ENCODE measurements at places on chromosomes 11 and 22. TPM values are rescaled to one million over a fixed set of nuclear protein-coding genes. Genes with fewer than 3 reads are reported as not detected.

GRCh38 chr11:118343248-118343647 is 743 bp upstream of the CD3D start:
- DNase-seq, result no peak

- DNase-seq, result no peak
Measured at GRCh38 chr11:47234669-47235100, 13.9 kb downstream of the ACP2 start.

- DNase-seq, result no peak
Measured at GRCh38 chr11:31132531-31133421, 236.8 kb downstream of the DCDC1 start.

GRCh38 chr22:43213051-43213450 is 26.1 kb upstream of the TTLL12 start:
- no peak for DNase-seq

GRCh38 chr11:22670830-22671229 is 4.4 kb downstream of the GAS2 start:
- no peak for DNase-seq

DNA sequence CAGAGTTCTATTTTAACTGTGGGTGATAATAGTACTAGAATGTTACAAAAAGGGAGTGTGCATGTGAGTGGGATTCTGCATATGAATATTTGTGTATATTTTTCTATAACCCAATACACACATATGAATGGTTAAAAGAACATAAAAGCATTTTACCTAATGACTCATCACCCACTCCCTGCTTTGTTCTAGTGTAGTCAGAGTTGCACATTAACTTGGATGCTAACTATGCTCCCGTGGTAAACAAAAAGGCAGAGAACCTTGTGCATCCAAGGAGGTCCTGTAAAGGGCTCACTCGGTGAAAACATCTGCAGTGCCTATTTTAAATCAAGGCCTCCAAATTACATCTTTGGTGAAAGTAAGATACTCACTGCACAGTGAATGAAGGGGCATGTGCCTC is 1289.4 kb downstream of the LRRC4C start:
- DNase-seq, result no peak

- no peak for DNase-seq
Measured at GRCh38 chr11:73564903-73565302, 33.0 kb downstream of the FAM168A start.

GRCh38 chr22:17483688-17484372 is 79.5 kb upstream of the SLC25A18 start:
- no peak for DNase-seq

- no peak for DNase-seq
Measured at GRCh38 chr11:120200677-120201076, 10.2 kb upstream of the OAF start.

DNA sequence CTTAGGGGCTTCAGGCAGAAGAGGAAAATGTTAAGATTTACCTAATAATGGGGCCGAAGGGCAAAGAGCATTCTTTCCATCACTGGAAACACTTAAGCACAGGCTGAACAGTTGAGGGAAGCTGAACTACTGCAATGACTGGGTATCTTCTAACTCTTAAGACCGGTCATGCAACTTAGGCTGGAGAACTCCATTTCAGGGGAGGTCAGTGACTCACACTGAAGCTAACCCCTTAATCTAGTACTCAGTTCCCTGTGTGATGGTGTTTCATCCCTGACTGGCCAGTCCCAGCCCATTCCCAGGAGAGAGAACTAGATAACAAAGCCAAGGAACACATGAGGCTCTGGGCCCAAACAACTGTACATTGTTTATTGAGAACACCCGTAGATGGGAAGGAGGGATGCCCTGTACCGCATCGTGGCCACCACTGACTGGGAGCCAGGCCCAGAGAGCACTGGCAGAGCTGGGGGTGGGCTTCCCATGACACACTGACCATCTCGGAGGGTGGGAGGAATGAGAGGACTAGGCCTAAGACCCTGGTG is 10.5 kb downstream of the RPL27A start:
- no peak for DNase-seq

DNA sequence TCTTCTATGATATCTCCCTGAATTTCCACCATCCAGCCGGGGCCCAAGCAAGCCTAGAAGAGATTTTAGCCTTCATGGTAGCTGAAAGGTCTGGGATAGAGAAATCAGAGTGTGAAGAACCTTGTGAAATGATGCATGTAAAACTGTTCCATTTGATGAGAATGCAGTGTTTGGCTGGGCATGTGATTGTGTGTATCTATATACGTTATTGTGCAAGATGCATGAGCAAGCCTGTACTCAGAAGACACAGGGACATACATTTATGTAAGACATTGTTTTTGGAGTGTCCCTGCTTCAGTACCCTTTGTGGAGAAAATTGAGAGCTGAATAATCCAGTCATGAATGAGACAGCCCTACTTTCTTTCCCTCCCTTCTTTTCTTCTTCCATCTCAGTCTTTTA is 15.2 kb upstream of the OR52K2 start:
- DNase-seq, result no peak

DNA sequence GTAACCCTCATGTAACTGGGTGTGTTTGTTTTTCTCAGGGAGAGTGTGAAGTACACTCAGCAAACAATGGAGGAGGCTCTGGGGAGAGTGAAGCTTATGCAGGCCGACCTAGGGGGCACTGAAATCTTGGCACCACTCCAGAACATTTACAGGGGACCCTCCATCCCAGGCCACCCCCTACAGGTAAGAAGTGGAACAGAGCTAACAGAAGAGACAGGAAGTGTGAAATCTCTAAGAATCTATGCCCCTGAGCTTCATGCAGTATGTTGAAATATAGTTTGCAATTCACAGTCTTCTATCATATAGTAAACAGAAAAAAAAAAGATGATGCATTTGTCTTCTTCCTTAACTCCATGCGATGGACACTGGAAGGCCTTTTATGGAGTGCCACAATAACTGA is 8.4 kb downstream of the VWA5A start:
- no peak for DNase-seq

- no peak for DNase-seq
Measured at GRCh38 chr11:103744496-103745153, 291.8 kb upstream of the DDI1 start.

- DNase-seq, result no peak
Measured at GRCh38 chr11:10386861-10387205, 68.2 kb upstream of the AMPD3 start.

DNA sequence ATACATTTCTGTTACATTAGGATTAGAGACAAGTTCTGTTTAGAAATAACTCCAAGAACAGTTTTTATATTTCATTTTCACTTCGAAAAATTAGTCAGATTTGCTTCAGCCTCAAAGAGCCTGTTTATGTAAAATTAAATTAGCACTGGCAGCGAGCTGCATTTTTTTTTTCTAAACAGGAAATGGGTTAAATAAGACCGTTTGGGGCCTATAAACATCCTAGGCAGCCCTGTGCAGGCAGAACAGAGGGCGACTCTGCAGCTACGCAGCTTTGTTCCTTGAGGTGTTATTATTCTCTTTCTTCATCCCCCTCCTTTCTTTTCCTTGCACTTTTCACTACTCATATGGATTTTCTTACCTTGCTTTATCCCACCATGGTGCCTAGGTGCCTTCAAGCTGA is 48.7 kb downstream of the CWC15 start:
- no peak for DNase-seq

- no peak for DNase-seq
Measured at GRCh38 chr11:4066910-4067309, 27.7 kb upstream of the RRM1 start.

DNA sequence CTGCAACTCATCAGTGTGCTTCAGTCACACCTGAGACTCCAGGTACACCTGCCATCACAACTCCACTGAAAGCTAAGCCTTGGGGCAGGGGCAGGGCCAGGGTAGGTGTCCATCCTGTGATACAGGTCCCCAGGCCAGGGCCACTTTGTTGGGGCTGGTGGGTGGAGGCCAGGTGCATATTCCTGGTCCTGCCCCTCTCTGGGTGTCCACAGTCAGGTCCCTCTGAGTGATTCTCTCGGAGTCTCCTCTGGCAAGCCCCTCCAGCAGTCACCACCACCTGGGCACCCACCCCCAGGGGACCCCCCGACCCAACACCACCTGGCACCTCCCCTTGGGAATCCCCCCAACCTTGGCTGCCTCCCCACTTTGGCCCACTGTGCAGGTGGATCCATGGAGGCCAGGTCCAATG is 9.5 kb upstream of the ACR start:
- no peak for DNase-seq

- no peak for DNase-seq
Measured at GRCh38 chr11:31499576-31500178, 9.7 kb downstream of the IMMP1L start.

GRCh38 chr22:36819112-36819511 is 2.3 kb upstream of the PVALB start:
- no peak for DNase-seq

GRCh38 chr11:82024760-82025159 is 708.9 kb downstream of the FAM181B start:
- DNase-seq, result no peak

- DNase-seq, result no peak
Measured at GRCh38 chr11:114478768-114479167, 39.5 kb downstream of the REXO2 start.

- no peak for DNase-seq
Measured at GRCh38 chr11:3984896-3985295, 109.7 kb upstream of the RRM1 start.

DNA sequence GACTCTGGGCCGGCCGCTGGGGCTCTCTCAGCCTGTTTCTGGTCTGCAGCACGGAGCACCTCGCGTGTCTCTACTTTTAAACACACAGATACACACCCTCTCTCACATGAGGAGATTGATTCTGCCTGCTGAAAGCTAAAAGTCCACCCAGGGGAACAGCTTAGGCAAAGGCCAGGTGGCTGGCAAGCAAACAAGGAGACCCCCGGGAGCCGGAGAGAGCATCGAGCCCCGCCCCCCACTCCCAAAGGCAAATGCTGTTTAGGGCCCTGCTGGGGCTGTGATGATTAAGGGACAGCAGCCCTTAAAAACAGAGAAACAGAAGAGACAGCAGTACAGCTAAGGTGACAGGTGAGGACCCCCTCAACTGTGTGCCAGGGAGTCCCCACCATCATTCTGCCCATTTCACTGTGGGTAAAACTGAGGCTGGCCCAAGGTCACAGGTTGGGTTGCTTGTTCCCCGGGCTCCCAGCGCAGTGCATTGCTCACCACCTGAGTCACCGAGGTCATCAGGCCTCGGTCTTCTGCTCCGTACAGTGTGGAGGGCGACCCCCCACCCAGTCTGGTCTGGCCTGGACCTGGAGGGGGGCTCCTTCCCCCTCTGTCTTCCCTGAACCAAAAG is 6.8 kb downstream of the CABP7 start:
- no peak for DNase-seq

- no peak for DNase-seq
Measured at GRCh38 chr22:24355574-24355973, 71.8 kb upstream of the ADORA2A start.

DNA sequence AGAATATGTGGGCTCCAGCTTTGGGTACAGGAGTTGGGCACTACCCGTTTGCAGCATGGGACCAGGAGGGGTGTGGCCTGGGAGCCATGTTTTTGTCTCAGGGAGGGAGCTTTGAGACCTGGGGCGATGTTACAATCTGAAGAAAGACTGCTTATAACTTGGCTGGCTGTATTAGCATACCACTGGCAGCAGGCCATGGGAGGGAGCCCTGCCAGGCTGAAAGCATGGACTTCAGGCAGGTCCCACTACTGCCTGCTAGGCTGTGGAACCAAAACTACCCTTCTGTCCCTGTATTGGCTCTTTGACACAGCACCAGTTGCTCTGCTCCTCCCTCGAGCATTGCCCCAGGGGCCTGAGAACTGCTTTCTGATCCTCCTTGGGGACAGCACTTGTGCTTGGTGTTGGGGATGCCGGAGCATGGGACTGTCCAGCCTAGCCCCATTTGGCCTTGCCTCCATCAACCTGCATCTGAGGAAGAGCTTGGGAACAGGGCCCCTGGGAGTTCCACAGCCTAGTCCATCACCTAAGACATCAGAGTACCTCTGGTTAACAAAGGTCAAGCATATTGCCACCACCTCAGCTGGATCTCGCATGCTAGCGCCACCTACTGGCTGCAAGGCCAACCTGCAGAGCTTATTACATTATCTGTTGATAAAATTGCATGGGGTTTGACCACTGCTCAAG is 217.4 kb downstream of the SBF2 start:
- peak; percentile 12 for DNase-seq

DNA sequence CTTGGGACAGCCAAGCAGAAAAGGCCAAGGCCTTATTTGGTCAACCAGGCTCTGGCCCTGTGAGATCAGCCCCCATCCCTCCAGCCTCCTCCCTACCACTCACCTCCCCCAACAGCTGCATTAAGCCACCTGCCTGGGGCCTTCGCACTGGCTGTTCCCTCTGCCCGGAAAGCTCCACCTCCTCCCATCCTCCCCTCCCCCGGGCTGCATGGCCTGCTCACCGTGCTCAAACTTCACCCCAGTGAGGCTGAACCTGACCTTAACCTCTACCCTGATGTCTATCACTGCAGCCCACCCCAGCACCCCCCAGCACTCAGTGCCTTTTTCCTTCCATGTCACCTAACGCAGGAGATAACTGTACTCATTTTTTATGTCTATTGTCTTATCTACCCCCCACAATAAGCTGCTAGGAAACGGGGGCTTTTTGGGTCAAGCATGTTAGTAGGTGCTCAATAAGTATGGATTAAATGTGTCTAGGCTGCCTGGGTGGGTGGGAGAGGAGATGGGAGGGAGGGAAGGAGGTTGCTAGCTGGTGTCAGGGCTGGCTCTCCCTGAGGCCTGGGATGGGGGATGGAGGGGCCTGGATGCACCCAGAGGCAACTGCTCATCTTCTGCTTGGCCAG is 912 bp downstream of the PTPRCAP start:
- DNase-seq, result no peak

GRCh38 chr11:13220148-13220547 is 57.4 kb upstream of the BMAL1 start:
- DNase-seq, result no peak

- DNase-seq, result no peak
Measured at GRCh38 chr22:47112994-47113852, 350.8 kb downstream of the TBC1D22A start.

Gene DLG2
- 16.1 TPM for polyA plus RNA-seq

Gene PHETA2
- polyA plus RNA-seq, result 18.6 TPM

Gene IGF2
- 3,959 TPM for polyA plus RNA-seq

Gene OR10G7
- not detected for polyA plus RNA-seq

Gene MMP12
- polyA plus RNA-seq, result not detected

Gene SCGB1A1
- not detected for polyA plus RNA-seq

Gene UPB1
- not detected for polyA plus RNA-seq

Gene SUSD2
- 0.59 TPM for polyA plus RNA-seq

Gene TSPAN4
- 40.4 TPM for polyA plus RNA-seq

Gene SYCE3
- not detected for polyA plus RNA-seq

Gene EWSR1
- 143 TPM for polyA plus RNA-seq

Gene IL17REL
- not detected for polyA plus RNA-seq

Gene CHID1
- polyA plus RNA-seq, result 70.1 TPM

Gene OR2D3
- polyA plus RNA-seq, result not detected

Gene SYT12
- polyA plus RNA-seq, result 0.04 TPM

Gene RHOG
- polyA plus RNA-seq, result 21.9 TPM

Gene OR8I2
- polyA plus RNA-seq, result not detected

Gene SOX10
- polyA plus RNA-seq, result not detected
